CD4-positive, alpha-beta T cell treated with Interleukin-1 beta for 1 hour (primary cell): ENCODE measurements at places on chromosomes 1 and 21.

- no peak for DNase-seq
These were observed 82.4 kb downstream of the COL11A1 start for GRCh38 chr1:103025858-103026409.

DNA sequence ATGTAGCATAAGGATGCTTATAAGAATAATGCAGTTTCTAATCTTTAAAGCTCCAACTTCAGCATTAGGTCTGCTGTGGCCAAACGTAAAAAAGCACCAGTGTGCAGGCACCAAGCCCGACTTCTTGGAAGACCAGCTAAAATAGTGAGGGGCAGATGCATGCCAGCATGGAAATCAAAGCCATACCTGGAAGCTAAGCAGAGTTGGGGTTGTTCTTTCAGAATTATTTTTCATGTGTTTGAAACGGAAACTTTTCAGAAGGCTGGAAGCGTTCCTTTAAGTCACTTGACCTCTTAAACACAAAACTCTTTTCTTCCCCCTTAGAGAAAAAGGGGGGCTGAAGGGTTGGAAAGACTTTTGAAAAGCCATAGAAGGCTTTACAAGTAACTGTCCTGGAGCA lies 329.2 kb upstream of the C1orf87 start:
- no peak for DNase-seq

- no peak for DNase-seq
These were observed 375.9 kb downstream of the DSCAM start for GRCh38 chr21:40471103-40471502.

- no peak for DNase-seq
These were observed 30.7 kb upstream of the CD34 start for GRCh38 chr1:207941665-207942064.

DNA sequence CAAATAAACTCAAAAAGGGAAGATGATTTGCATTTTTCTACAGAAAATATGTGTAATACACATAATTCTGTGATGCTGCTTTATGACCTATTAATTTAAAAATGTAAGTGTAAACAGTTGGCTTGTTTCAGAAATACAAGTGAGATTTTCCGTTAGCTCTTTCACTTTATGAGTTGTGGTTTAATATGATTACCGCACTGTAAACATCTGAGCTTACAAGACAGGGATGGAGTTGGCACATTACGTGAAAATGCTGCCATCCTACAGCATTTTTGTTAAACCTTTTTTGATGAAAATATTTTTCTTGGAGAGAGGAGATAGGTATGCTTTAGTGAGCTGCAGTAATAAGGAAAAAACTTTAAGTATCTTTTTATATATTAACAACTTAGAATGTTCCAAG lies 426.8 kb upstream of the ADAMTS5 start:
- DNase-seq: no peak

- DNase-seq: peak; percentile 5
These were observed 151.2 kb downstream of the DMRTA2 start for GRCh38 chr1:50271968-50272578.

GRCh38 chr1:114105421-114105979 lies 48.2 kb downstream of the SYT6 start:
- DNase-seq: no peak

- DNase-seq: no peak
These were observed 35.6 kb upstream of the LRRC3 start for GRCh38 chr21:44419679-44420078.

DNA sequence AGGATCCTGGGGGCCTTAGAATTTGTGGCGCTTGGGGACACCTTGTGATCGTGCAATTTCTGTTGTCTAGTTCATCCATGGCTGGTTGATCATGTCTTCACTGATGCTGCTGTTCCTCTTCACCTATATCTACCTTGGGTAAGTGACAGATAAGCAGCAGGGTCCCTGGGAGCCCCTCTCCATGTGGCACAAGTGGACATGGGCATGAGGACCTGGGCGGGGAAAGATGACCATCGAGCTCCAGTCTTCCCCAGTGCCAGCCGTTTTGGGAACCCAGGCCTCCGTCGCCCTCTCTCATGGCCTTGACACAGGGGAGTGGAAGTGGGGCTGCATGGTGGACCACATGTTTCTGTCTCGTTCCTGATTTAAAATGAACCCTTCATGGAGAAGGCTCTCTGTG lies 17.6 kb downstream of the PSEN2 start:
- DNase-seq: no peak
